Type B pancreatic cell (in vitro differentiated cells): ENCODE measurements at places on chromosomes 5 and 9. TPM values are rescaled to one million over a fixed set of nuclear protein-coding genes. Genes with fewer than 3 reads are reported as not detected.
A peak's percentile ranks its signal among the peaks of the same experiment; 100 is the strongest.

GRCh38 chr9:121098567-121099198, 23.9 kb downstream of the CNTRL start:
- H3K4me3 ChIP-seq = no peak overlapping the region
- H3K27me3 ChIP-seq = no peaks in the 10 kb centered on the region
- H3K27ac ChIP-seq = no peak overlapping the region
- DNase-seq = no peak
- H3K4me1 ChIP-seq = no peaks in the 10 kb centered on the region

Gene LTC4S
- total RNA-seq = 4.0 and 6.5 TPM in 2 replicates

DNA sequence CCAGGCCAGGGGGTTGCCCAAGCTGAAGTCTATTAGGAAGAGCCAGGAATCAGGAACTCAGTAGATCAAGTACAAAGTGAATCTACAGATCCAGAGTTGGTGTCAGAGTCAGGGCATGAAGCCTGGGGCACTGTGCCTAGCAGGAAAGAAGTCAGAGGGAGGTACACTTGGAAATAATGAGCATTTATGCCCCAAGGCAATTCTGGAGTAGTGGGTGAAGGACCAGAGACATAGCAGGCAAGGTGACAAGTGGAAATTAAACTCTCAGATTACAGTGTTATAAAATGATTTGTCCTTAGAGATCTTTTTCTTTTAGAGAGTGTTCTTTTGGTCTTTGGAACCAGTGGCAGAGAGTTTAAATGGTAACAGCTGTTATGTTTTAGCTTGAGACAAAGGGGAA, 138.0 kb downstream of the ADAMTSL1 start:
- H3K4me3 ChIP-seq = no peak overlapping the region
- H3K36me3 ChIP-seq = no peaks in the 10 kb centered on the region
- peak overlapping the region; percentile 1 for H3K27ac ChIP-seq
- DNase-seq = no peak
- H3K27me3 ChIP-seq = no peaks in the 10 kb centered on the region

GRCh38 chr5:113179156-113179555, 202.6 kb downstream of the DCP2 start:
- no peak for DNase-seq
- peaks cover 23% of the 10 kb centered on the region for H3K4me1 ChIP-seq
- no peak overlapping the region for H3K27ac ChIP-seq
- no peaks in the 10 kb centered on the region for H3K27me3 ChIP-seq
- no peaks in the 10 kb centered on the region for H3K36me3 ChIP-seq
- H3K4me3 ChIP-seq = no peak overlapping the region

Gene ZDHHC11
- 20.8 and 27.5 TPM in 2 replicates for total RNA-seq

DNA sequence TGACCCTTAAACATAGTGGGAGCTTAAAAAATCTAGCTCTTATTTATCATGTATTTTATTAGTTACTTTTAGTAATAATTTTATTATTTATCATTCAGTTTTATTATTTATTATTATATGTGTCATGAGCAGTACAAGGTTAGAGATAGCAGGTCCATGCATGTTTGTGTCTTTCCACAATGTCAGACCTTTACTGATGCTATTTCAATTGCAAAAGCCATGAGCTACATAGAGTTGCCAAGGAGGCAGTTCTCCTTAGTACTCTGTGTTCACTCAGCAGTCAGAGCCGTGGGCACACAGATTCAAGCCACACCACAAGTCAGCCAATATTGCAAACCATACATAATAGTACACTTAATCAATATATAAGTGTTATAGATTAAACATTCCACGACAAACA, 157.9 kb upstream of the NTRK2 start:
- no peaks in the 10 kb centered on the region for H3K36me3 ChIP-seq
- no peak overlapping the region for H3K27ac ChIP-seq
- H3K27me3 ChIP-seq = peaks cover 3% of the 10 kb centered on the region
- no peak for DNase-seq
- no peak overlapping the region for H3K4me3 ChIP-seq

DNA sequence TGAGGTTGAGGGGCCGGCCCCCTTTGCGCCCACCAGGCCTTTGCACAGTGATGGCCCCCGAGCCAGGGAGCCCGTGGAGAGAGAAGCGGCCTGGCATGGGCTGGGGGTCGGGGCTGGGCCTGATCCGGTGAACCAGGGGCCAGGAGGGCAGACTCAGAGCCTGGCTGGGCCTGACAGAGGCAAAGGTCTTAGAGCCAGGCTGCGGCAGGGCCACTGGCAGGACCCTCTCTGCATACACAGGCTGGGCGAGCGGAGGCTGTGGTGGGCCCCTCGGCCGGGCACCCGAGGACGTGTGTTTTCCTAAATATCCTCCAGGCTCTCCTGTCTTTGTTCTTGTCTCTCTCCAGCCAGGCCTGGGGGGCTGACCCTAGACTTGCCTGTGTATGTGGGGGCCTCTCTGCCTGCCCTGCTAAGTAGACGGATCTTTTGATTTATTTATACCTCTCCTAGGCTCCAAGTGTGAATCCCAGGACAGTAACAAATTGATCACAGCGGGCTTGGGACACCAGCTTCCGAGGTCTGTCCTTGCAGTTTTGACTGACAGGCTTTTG, 933 bp downstream of the NEK6 start:
- H3K4me3 ChIP-seq = peak overlapping the region; percentile 97
- H3K27me3 ChIP-seq = peaks cover 35% of the 10 kb centered on the region
- H3K27ac ChIP-seq = peak overlapping the region; percentile 87
- no peak for DNase-seq

Gene CSF1R
- 1.6 and 4.0 TPM in 2 replicates for total RNA-seq

Gene PAM
- 116 and 135 TPM in 2 replicates for total RNA-seq

DNA sequence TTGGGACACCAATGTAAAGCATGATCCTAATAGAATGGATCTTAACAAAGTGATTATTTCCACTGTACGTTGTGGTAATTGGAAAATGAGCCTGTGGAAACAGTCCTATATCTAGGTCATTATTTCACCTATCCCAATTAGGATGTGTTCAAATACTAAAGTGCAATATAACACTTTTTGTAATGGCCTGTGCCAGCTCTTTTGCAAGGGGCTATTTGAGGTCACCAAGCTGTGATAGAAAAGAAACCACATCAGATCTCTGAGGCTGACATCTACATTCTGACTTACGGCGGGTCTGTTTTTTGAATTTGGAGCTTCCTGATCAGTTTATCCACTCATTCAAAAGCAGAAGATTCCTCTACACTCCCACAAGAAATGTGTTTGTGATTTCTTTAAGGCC, 150.0 kb downstream of the TLE1 start:
- no peaks in the 10 kb centered on the region for H3K36me3 ChIP-seq
- no peak for DNase-seq
- H3K27ac ChIP-seq = no peak overlapping the region
- H3K27me3 ChIP-seq = peaks cover 25% of the 10 kb centered on the region
- H3K4me1 ChIP-seq = peaks cover 21% of the 10 kb centered on the region
- H3K4me3 ChIP-seq = no peak overlapping the region

DNA sequence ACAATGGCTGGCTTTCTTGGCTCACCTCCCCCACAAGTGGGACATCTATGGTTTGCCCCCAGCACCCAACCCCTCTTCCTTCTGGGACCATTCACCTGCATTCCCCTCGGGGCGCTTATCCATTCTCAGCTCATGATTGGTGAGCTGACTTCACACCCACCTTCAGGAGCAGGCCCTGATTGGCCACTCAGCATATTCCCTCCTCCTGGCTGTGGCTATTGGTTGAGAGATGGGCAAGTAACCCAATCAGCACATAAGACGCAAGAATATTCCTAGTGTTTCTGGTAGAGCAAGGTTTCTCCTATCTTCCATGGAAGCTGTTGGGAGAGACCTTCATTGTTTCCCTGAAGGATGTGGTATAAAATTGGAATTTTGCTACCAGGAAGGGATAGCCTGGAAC, 22.7 kb upstream of the UNC5A start:
- DNase-seq = no peak
- no peaks in the 10 kb centered on the region for H3K36me3 ChIP-seq
- H3K4me3 ChIP-seq = no peak overlapping the region
- no peak overlapping the region for H3K27ac ChIP-seq
- H3K4me1 ChIP-seq = no peaks in the 10 kb centered on the region

GRCh38 chr9:113955076-113955752, 79.1 kb downstream of the ZNF618 start:
- peaks cover 7% of the 10 kb centered on the region for H3K36me3 ChIP-seq
- H3K27me3 ChIP-seq = no peaks in the 10 kb centered on the region
- H3K4me3 ChIP-seq = no peak overlapping the region
- no peak for DNase-seq

GRCh38 chr9:22073349-22073748, 64.2 kb upstream of the CDKN2B start:
- DNase-seq = no peak
- no peak overlapping the region for H3K27ac ChIP-seq
- H3K27me3 ChIP-seq = no peaks in the 10 kb centered on the region

DNA sequence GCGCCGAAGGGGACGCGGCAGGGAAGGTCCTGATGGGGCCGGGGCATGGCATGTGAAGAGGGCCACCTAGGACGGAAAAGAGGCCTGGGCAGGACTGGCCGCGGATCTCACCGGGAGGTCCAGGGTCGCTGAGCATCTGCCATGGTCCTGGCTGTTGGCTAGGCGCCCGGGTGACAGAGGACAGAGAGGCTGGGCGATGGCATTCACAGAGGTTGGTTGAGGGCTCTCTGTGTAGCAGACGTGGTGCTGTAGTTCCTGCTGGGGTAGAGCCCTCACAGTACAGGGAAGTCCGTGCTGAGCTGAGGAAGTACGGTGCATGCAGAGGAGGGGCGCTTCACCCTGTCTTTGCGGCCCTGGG, 427 bp downstream of the PCYOX1L start:
- no peaks in the 10 kb centered on the region for H3K27me3 ChIP-seq
- H3K36me3 ChIP-seq = peaks cover 11% of the 10 kb centered on the region
- peak overlapping the region; percentile 93 for H3K4me3 ChIP-seq
- peaks cover 12% of the 10 kb centered on the region for H3K4me1 ChIP-seq
- DNase-seq = no peak

- peaks cover 12% of the 10 kb centered on the region for H3K4me1 ChIP-seq
- H3K27me3 ChIP-seq = peaks cover 19% of the 10 kb centered on the region
- H3K27ac ChIP-seq = no peak overlapping the region
Observed at GRCh38 chr5:538801-539468, 14.7 kb upstream of the SLC9A3 start.

GRCh38 chr5:91301106-91301846, 81.8 kb downstream of the ARRDC3 start:
- H3K4me3 ChIP-seq = no peak overlapping the region
- H3K27ac ChIP-seq = no peak overlapping the region
- no peaks in the 10 kb centered on the region for H3K4me1 ChIP-seq

- no peaks in the 10 kb centered on the region for H3K36me3 ChIP-seq
- H3K27me3 ChIP-seq = no peaks in the 10 kb centered on the region
- H3K27ac ChIP-seq = no peak overlapping the region
- H3K4me1 ChIP-seq = no peaks in the 10 kb centered on the region
- no peak overlapping the region for H3K4me3 ChIP-seq
Observed at GRCh38 chr9:29312327-29312726, 1739.0 kb upstream of the C9orf72 start.

DNA sequence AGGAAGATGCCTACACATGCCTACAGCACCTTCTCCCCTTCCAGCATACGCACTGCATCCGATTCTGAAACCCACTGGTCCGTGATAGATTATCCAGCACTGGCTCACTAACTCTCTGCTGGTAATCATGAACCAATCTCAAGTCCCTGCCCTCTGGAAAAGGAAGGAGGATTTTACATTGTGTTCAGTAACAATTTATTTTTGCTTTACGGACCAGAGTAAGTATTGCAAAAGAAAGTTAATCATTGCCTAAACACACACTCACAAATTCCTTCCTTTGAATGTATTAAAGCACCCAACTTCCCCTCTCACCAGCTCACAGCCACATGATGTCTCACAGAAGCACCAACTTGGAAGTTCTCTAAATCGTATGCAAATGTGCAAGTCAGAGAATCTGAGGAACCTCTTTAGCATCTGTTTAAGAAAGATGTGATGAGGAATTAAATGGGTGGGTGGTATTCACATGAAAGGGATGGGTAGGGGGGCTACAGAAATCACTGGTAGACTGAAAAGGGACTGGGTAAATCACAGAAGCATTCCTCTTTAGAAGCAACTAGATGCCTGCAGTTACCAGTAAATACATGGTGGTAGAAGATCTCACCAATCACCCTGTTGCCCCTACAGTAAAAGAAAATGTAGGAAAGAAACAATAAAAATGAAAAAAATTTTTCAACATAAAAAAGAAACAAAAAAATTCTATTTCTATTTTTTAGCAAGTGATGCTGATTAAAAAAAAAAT, 8.4 kb downstream of the GNAQ start:
- peak overlapping the region; percentile 13 for H3K4me3 ChIP-seq
- no peak for DNase-seq
- peaks cover 54% of the 10 kb centered on the region for H3K4me1 ChIP-seq
- peak overlapping the region; percentile 9 for H3K27ac ChIP-seq
- no peaks in the 10 kb centered on the region for H3K27me3 ChIP-seq

Gene LHX6
- 0.48 and 10.0 TPM in 2 replicates for total RNA-seq

GRCh38 chr5:160451281-160451680, 29.6 kb downstream of the PTTG1 start:
- no peak overlapping the region for H3K4me3 ChIP-seq
- no peak for DNase-seq
- H3K4me1 ChIP-seq = no peaks in the 10 kb centered on the region
- H3K27me3 ChIP-seq = peaks cover 10% of the 10 kb centered on the region

GRCh38 chr5:181187500-181188213, 17.3 kb downstream of the TRIM7 start:
- H3K27me3 ChIP-seq = peaks cover 26% of the 10 kb centered on the region
- peak; percentile 85 for DNase-seq
- H3K36me3 ChIP-seq = peaks cover 9% of the 10 kb centered on the region

Gene PLCXD3
- total RNA-seq = 5.6 and 7.4 TPM in 2 replicates

DNA sequence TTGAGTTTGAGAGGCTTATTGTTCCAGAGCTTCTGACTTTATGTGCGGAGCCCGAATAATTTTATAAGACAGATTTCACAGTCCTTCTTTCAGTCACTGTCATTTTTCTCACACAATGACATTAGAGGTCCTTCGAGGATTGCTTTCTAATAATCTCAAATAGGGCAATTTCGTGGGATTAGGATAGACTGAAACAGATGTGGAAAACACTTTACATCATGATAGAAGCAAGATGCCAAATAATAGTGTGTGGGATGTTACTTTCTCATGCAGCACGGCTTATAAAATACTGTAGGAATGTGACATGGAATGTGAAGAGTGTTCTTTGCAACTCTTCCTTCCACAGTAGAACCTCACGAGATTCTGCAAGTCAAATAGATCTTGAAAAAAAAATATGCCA, 451.3 kb downstream of the SEMA5A start:
- H3K27ac ChIP-seq = no peak overlapping the region
- H3K4me1 ChIP-seq = peaks cover 1% of the 10 kb centered on the region
- H3K36me3 ChIP-seq = peaks cover 18% of the 10 kb centered on the region
- no peaks in the 10 kb centered on the region for H3K27me3 ChIP-seq
- DNase-seq = no peak

Gene PLAC8L1
- total RNA-seq = 0.95 and 2.4 TPM in 2 replicates

DNA sequence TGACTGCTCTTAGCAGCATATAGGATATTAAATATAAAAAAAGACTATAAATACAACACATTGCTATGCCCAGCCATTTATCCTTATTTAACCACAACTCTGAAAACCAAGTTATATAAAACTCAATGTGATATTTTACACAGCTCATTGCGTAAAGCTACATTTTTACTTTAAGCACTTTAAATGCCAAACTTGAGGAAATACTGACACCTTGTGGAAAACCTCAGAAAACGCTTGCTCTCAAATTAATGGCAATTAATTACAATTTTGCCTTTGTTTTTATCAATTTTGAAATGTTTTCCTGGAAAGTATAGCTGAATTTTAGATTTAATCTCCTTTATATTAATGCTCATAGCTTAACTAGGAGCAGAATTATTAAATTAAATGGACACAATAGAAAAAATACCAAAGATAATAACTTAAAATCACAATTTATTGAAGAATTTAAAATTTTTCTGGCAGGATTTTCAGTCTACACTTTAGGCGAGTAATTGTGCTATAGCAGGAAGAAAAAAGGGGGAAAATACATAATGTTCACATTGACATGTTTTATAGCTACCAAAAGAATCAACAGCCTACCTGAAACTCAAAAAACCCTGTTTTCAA, 25.2 kb upstream of the PLAC8L1 start:
- peaks cover 25% of the 10 kb centered on the region for H3K36me3 ChIP-seq
- DNase-seq = no peak
- no peaks in the 10 kb centered on the region for H3K4me1 ChIP-seq
- H3K27ac ChIP-seq = no peak overlapping the region
